ENCODE measurements at places on chromosomes 6 and 20.

DNA sequence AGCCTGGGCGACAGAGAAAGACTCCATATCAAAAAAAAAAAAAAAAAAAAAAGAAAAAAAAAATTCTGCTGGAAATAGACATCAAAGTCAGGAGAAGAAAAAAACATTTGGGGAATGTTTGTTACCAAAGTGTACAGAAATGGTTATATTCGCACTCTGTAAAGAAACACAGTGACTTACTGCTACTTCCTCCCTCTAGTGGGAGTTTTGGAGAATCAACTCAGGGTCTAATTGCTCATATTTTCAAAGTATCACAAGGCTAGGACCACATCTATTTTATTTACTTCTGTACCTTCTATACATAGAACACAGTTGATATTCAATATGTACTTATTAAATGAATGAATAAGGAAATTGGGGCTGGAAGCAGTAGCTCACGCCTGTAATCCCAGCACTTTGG is 24.4 kb downstream of the ARG1 start:
- no peak for DNase-seq

- DNase-seq = no peak
Observed at GRCh38 chr6:113907102-113907815, 50.1 kb downstream of the MARCKS start.

GRCh38 chr6:149872233-149872632 is 8.1 kb upstream of the LRP11 start:
- no peak for DNase-seq

DNA sequence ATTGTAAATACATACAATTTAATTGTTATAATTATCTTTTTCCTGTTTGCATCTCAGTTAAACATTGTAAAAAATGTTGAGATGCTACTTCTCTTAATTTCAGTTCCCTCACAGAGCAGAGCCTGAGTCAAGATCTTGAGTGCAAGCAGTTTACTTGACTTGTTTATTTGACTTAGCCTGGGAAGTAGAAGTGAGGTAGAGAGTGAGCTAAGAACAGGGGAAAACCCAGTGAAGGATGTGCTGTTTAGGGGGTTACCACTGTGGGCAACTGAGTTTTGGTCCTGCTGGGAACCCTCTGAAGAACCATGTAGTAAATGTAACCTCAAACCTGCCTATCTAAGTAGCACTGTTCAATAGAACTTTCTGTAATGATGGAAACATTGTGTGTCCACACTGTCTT is 495.2 kb upstream of the FLRT3 start:
- no peak for DNase-seq

GRCh38 chr20:32508775-32509119 is 76.4 kb downstream of the NOL4L start:
- no peak for DNase-seq

DNA sequence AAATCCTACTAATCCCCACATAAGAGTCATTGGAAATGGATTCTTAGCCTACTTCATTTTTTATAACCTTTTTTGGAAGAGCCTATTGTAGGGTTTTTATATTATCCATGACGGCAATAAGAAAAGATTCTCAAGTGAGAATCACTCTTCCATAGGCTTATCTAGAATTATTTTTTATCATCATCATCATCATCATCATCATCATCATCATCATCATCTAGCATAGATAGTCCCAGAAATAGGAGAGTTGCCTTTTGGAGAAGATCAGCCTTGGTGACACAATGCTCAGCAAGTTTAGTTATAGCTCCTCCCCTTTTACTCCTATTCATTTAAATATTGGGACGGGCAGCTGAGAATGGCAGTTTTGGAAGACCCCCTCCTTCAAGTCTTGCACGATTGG is 359.1 kb upstream of the SLC35B3 start:
- DNase-seq = no peak

DNA sequence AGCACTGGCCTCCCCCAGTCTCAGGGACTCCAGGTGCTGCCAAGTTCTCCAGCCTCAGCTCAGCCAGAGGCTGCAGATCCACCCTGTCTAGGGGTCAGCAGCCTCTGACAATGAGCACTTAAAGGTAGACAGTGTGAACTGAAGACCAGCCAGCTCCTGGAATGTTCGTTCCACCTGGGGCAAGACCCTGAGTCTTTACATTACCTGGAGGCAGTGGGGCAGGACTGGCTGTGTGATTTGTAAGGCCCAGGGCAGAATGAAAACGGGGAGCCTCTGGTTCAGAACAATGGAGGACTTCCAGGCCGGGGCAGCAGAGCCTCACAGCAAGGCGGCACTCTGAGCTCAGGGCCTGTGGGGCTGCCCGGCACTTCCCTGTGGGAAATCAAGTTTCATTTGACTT is 65.0 kb downstream of the CTCFL start:
- DNase-seq = no peak

- no peak for DNase-seq
Observed at GRCh38 chr6:3366596-3367413, 90.0 kb downstream of the SLC22A23 start.

DNA sequence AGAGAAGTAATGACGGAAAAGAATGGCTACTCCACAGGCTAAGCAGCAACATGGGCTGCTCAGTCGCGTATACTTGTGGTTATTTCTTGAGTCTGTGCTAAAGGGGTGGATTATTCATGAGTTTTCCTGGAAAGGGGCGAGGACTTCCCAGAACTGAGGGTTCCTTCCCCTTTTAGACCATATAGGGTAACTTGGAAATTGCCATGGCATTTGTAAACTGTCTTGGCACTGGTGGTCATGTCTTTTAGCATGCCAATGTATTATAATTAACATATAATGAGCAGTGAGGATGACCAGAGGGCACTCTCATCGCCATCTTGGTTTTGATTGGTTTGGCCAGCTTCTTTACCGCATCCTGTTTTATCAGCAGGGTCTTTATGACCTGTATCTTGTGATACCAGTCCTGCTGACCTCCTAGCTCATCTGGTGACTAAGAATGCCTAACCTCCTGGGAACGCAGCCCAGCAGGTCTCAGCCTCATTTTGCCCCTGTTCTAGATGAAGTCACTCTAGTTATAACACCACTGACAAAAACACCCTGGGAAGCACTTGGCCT is 11.4 kb downstream of the LBP start:
- no peak for DNase-seq

DNA sequence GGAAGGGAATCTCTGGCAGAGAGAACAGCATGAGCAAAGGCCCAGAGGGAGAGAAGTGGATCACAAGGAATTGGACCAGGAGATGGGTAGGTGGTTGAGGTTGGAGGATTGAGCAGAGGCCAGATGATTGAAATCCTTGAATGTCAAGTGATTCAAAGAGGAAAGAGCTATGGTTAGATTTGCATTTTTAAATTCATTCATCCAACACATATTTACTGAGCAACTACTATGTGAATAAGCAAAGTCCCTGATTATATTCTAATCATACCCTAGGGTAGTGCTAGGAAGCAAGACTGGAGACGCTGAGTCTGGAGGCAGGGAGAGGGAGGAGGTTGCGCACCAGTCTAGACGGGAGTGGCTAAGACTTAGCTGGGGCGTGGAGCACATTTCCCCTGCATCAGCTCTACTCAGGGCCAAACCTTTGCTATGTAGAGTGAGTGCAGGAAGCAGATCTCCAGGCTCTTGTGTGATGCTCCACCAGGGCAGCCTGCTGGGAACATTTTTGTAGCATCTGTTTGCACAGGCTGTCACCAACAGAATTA is 40.2 kb downstream of the EYA2 start:
- no peak for DNase-seq

GRCh38 chr6:157380458-157380778 is 572 bp upstream of the ZDHHC14 start:
- DNase-seq = no peak

DNA sequence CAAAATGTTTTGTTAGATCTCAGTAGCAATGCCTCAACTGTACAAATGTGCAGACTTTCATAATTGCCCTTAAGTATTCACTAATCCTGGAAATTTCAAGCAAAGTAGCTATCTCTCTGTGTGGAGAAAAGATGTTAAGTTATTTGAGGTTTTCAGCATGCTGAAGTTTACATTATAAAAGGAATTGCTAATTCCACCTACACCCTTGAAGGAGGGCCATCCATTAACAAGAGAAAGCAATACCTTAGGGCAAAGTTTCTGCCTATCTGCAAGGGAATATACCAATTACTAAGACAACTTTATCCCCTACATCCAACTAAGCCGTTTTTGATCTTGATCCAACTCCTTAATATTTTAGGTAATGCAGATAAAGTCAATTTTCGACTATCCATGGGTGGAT is 380.7 kb upstream of the BTBD3 start:
- no peak for DNase-seq

GRCh38 chr6:45714741-45715507 is 300.7 kb downstream of the CLIC5 start:
- no peak for DNase-seq

DNA sequence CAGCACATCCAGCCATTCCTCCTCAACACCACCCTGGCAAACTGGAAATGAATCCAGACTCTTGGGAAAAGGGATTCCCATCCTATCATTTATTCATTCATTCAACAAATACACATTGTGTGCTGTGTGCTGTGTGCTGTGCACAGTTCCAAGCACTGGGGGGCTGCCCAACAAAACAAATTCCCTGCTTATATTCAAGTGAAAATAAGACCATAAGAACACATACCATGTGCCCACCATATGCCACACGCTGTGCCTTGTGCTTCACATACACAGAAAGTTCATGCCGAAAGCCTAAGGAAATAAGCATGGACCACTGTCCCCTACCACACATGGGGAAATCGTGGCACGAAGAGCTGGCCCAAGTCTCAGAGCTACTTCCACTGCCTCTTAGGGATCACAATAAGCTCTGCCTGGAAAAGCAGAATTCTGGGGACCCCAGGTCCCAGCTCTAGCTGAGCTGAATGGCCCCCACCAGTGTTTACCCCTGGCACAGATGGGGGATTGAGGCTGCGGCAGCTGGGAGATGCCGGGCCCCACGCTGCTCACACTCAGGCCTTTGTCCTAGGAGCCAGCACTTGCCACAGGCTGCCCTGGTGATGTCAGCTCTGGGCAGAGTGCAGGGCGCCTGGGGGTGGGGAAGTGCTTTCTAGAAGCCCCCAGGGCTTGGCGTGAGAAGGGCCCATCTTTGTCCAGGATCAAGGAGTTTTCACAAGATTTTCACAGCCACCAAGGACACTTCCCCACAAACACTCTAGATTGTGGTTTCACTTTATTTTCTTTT is 99.6 kb downstream of the PREX1 start:
- DNase-seq = no peak

GRCh38 chr6:69422475-69422874 is 374.3 kb downstream of the LMBRD1 start:
- DNase-seq = no peak

DNA sequence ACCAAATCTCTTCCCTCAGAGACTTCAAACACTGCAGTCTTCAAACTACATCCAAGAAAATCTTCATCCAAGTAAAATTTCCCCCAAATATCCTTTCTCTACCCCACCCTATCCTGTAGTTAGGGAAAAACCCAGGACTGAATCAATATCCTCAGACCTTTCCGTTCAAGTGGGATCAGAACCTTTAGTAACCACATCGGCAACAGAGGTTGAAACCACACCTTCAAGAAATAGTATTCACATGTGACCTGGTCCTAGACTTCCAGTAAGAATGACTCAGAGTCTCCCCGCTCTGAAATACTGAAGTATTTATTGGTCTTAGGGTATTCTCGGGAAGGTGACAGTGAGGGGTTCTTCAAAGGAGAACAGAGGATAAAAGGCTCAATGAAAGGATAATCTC is 8.7 kb downstream of the HLA-DPA1 start:
- no peak for DNase-seq

GRCh38 chr6:151391471-151392413 is at the start of gene ZBTB2:
Gene ZBTB2, minus strand, starts transcription at chr6:151391559. Its CDS starts 17,922 bp downstream, at chr6:151373637.
- DNase-seq = peak; percentile 87

GRCh38 chr6:153208706-153209105 is 77.6 kb upstream of the RGS17 start:
- no peak for DNase-seq

DNA sequence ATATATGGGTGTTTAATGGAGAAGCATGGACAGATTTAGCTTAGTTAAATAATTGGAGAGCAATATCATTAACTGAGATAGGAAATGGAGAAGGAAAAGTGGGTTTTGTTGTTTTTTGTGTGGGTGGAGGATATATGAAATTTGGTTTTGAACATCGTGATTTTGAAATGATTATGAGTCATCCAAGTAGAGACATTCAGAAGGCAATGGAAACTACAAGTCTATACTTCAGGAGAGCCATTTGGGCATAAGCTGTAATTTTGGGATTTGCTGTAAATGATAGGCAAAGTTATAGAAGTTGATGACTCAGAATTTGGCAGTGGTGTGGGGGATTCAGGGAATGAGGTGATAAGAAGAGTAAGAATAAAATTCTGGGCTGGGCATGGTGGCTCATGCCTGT is 27.4 kb upstream of the FAM135A start:
- DNase-seq = no peak
